ENCODE measurements at places on chromosomes 2 and 18. TPM values are rescaled to one million over a fixed set of nuclear protein-coding genes. Genes with fewer than 3 reads are reported as not detected.

ANTXR1 gene
- total RNA-seq = 46.6 TPM

DNA sequence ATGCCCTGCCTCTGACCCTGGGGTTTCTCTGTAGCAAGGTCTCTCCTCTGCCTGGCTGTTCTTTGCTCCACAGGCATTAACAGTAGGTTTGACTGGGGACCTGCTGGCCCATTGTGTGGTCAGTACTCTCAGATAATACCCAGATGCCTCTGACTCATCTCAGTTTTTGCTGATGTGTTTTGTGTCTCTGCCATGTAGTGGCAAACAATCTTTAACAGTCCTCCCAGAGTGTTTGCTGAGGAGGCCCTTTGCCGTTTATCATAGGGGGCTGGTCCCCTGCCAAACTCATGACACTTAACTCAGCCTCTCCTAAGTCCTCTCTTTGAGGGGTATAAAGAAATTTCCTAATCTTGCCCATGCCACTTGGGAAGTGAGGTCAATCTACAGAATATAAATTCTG is 793.7 kb upstream of the FANCL start:
- DNase-seq = no peak

- DNase-seq = no peak
These were observed 55.7 kb downstream of the DPYSL5 start for GRCh38 chr2:26903676-26904075.

DNA sequence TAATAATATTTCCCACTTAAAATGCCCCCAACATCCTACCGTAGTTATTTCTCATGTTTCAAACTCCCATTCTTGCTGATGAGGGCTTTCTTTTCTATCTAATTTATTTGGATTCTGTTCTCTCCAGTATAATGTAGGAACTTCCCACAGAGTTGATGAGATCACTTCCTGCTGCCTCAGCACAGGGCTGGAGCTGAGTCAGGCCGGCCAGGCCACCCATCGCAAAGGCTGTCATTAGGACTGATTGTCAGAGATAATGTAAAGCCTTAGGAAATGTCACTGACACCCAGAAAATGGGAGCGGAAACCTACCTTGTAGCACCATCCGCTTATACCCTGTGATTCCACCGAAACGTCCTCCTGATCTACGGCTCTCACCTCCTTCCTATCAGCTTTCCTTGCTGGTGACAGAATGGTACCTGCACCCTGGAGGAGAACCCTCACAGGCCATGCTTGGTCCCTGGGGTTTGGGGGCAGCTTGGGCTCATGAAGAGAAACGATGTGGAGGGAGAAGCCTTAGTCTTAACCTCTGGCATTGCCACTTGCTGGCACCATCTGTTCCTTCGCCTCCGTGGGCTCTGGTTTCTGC is 672.8 kb upstream of the ID2 start:
- no peak for DNase-seq

- DNase-seq = no peak
These were observed 88.0 kb downstream of the KYNU start for GRCh38 chr2:142965443-142965842.
